ENCODE measurements at places on chromosomes 16 and 17.

- DNase-seq: peak; percentile 93
These were observed 369.2 kb downstream of the CDH13 start for GRCh38 chr16:82995924-82996441.

- DNase-seq: no peak
These were observed 166.4 kb downstream of the CCDC182 start for GRCh38 chr17:57578608-57579225.

GRCh38 chr16:51592001-51592501, 441.0 kb upstream of the SALL1 start:
- DNase-seq: no peak

- DNase-seq: no peak
These were observed 46.3 kb downstream of the PEMT start for GRCh38 chr17:17545031-17545820.

DNA sequence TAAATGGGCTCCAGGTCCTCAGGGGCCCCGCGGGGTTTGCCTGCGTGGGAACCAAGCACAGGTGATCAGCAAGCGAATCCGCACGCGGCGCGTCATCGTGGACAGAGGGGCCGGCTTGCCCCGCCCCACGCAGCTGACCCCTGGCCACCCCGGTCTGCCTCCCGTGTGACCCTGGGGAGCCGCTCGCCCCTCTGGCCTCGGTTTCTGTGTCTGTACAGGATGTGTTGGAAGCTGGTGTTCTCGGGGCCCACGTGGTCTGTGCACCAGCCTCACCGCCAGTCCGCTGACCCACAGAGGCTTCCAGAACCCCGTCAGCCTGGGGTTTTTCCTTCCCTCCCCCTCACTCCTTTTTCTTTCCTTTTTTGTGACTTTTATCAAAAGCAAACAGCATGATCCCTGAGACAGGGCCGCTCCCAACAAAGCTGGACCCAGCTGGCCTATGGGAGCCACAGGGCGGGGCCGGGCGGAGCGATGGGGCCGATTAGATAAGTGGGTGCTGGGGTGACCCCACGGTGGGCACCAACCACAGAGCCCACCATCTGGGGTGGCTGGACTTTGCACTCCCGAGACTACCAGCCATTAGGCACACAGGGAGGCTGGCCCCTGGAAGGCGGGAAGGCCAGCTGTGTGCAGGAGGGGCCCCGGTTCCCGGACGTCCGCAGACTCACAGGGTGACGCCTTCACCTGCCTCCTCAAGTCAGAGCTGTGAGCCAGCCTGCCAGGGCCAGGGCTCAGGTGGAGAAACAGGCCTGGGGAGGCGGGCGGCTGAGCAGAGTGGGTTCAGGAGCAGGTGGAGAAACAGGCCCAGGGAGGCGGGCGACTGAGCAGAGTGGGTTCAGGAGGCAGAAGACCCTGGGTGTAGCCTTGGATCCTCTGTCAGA, 56.0 kb downstream of the ZFPM1 start:
- no peak for DNase-seq

DNA sequence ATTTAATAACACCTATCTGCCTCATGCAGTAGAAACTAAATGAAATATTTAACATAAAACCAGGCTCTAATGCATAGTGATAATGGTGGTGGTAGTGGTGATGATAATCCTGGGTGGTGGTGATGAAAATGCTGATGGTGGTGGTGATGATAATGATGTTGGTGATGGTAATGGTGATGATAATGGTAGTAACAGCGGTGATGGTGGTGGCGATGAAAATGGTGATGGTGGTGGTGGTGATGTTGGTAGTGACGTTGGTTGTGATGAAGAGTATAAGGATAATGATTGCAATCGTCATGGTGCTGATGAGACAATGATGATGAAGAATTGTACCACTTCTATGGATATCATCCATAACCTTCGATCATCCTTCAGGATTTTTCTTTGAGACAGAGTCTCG, 173.7 kb upstream of the CDH11 start:
- no peak for DNase-seq
